Hepatic stellate cell (primary cell): ENCODE measurements at places on chromosomes 4 and X.

DNA sequence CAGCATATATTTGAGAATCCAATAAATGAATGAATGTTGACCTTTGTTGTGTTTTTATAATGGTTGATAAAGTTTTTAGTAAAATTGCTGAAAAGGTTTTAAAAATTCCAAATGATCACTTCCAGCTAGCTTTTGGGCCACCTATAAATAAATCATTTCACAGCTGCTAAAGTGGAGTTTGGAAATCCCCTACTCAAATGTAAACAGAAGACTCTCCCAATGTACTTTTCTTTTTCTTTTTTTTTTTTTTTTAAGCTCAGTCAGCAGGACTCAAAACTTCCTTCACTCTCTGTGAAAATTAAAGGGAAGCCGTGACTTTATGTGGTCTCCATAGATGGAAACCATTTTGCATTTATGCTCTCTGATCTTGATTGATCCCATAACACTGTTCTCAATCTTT is 45.2 kb downstream of the CXCL13 start:
- no peak for DNase-seq

GRCh38 chr4:84614891-84615290 is 32.0 kb downstream of the CDS1 start:
- DNase-seq = no peak

DNA sequence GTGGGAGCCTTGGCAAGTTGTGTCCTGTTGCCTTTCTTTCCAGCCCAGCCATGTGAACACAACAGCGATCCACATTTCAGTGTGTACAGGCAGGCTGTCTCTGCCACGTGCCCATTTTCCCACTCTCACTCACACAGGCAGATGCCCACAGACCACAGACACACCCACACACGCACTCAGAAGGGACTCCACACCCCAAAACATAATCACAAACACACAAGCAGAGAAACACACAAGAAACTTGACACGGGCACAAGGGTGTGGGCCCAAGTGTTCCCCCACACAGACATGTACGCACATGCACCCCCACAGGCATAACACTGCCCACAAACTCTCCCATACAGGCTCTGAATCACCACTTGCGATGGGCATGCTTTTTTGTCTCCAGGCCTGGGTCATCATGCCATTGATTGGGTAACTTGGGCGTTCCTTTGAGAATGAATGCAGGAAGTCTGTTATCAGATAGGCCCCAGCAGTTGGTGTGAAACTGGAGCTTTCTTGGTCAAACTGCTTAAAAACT is 84.3 kb downstream of the NBDY start:
- DNase-seq = no peak

DNA sequence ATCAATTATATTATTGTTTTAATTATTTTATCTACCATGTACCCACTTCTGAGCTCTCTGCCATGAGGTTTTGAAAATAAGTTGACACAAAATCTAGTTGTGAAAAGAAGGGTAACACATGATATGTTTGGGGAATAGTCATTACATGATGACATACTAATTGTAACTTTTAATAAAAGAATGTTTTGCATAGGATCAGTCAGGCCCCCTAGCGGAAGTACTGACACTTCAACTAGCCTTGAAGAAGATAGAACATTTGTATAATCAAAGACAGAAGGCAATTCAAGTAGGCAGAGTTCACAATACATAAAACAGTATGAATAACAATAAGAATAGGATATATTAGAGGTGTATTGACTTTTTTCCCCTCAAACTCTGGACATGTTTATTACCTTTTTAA is 1191.0 kb upstream of the AGA start:
- DNase-seq = no peak

DNA sequence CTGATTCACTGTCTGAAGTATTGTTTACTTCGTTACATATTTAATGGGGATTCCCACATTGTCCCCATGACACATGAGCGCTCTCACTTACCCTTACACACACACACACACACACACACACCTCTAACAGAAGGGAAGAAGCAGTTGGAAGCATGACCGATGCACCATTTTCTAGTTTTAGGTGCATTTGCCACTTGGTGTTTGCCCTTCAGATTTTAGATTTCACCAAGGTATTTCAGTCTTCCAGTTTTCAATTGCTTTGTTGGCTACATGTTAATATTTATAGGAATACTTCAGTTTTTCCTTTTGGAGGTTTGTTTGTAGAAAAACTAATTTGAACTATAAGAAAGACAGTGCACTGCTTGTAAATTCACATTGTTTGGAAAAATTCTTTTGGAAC is 3.1 kb downstream of the POU4F2 start:
- DNase-seq = no peak
